GM23338 (cell line): ENCODE measurements at places on chromosomes 2 and 18. TPM values are rescaled to one million over a fixed set of nuclear protein-coding genes. Genes with fewer than 3 reads are reported as not detected.

GRCh38 chr18:39872651-39873050 is 2082.4 kb upstream of the PIK3C3 start:
- H3K4me3 ChIP-seq = no peak overlapping the region
- no peak for DNase-seq
- H3K27ac ChIP-seq = no peak overlapping the region

GRCh38 chr2:125085904-125086303 is 1060.8 kb downstream of the CNTNAP5 start:
- H3K27me3 ChIP-seq = no peaks in the 10 kb centered on the region
- no peak for DNase-seq
- no peaks in the 10 kb centered on the region for H3K4me1 ChIP-seq

GRCh38 chr2:68734176-68734575 is 435 bp upstream of the ARHGAP25 start:
- no peaks in the 10 kb centered on the region for H3K27me3 ChIP-seq
- H3K4me1 ChIP-seq = no peaks in the 10 kb centered on the region
- H3K27ac ChIP-seq = no peak overlapping the region

GRCh38 chr2:206939340-206939739 is at the start of gene CPO:
Gene CPO, plus strand, starts transcription at chr2:206939518. Its CDS starts 82 bp downstream, at chr2:206939600.
- H3K4me3 ChIP-seq = no peak within 1 kb of the TSS
- no peaks in the 10 kb centered on the region for H3K27me3 ChIP-seq
- H3K36me3 ChIP-seq = no peaks in the 10 kb centered on the region
- H3K4me1 ChIP-seq = peaks cover 11% of the 10 kb centered on the region
- DNase-seq = no peak

- H3K36me3 ChIP-seq = no peaks in the 10 kb centered on the region
- H3K27me3 ChIP-seq = no peaks in the 10 kb centered on the region
- no peak overlapping the region for H3K27ac ChIP-seq
- no peak overlapping the region for H3K4me3 ChIP-seq
Measured at GRCh38 chr2:109373791-109374547, 239.8 kb downstream of the SEPTIN10 start.

- no peaks in the 10 kb centered on the region for H3K4me1 ChIP-seq
- H3K36me3 ChIP-seq = no peaks in the 10 kb centered on the region
- H3K27me3 ChIP-seq = no peaks in the 10 kb centered on the region
- DNase-seq = no peak
- H3K27ac ChIP-seq = no peak overlapping the region
Measured at GRCh38 chr18:49839012-49839411, 25.7 kb upstream of the ACAA2 start.

GRCh38 chr2:11577101-11577883 is 43.4 kb downstream of the GREB1 start:
- H3K27ac ChIP-seq = no peak overlapping the region
- H3K4me1 ChIP-seq = peaks cover 16% of the 10 kb centered on the region
- no peak for DNase-seq
- peaks cover 5% of the 10 kb centered on the region; the same call in 1 of the 2 replicates for H3K36me3 ChIP-seq

GRCh38 chr2:133768658-133769435 is 200.6 kb upstream of the NCKAP5 start:
- H3K27ac ChIP-seq = no peak overlapping the region
- no peak for DNase-seq
- no peaks in the 10 kb centered on the region for H3K36me3 ChIP-seq

- H3K4me3 ChIP-seq = no peak overlapping the region
- no peaks in the 10 kb centered on the region for H3K36me3 ChIP-seq
- no peak overlapping the region for H3K27ac ChIP-seq
- no peak for DNase-seq
- no peaks in the 10 kb centered on the region for H3K27me3 ChIP-seq
- no peaks in the 10 kb centered on the region for H3K4me1 ChIP-seq
Measured at GRCh38 chr2:157290525-157290924, 33.0 kb downstream of the GALNT5 start.

GRCh38 chr18:36157441-36157840 is 27.7 kb downstream of the ELP2 start:
- peak overlapping the region; percentile 53; the same call in 1 of the 2 replicates for H3K27ac ChIP-seq
- no peak for DNase-seq
- H3K4me3 ChIP-seq = no peak overlapping the region
- no peaks in the 10 kb centered on the region for H3K4me1 ChIP-seq

- no peaks in the 10 kb centered on the region for H3K27me3 ChIP-seq
- H3K4me3 ChIP-seq = no peak overlapping the region
- no peak overlapping the region for H3K27ac ChIP-seq
- H3K4me1 ChIP-seq = peaks cover 9% of the 10 kb centered on the region; the same call in 1 of the 2 replicates
Measured at GRCh38 chr18:28132084-28132483, 44.8 kb downstream of the CDH2 start.

DNA sequence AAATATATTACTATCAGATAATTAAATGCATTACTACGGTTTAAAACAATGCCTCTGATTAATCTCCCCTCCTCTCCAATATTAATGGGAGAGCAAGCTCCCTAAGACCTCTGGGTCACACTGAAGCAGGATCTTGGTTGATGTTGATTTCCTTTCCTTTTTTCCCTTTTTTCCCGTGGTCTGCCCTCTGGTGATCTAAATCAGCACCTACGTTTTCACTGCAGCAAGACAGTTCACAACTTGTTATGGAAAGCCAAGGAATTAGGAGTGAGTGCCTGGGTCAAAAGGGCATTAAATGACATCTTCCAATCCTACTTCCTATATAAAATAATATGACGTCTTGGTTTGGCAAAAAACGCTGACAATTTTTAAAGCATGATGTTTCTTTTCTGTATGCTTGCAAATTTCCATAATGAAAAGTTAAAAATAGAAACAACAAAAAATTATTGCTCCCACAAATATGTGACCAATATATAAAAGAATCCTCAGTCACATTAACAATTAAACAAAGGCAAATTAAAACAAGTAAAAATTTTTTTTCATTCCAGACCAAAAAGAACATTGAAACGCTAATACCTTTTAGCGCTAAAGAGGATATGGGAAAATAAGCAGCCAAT is 7.9 kb upstream of the CFAP36 start:
- no peak overlapping the region for H3K27ac ChIP-seq
- H3K4me1 ChIP-seq = no peaks in the 10 kb centered on the region
- DNase-seq = peak; percentile 82
- H3K27me3 ChIP-seq = no peaks in the 10 kb centered on the region
- H3K4me3 ChIP-seq = no peak overlapping the region

DNA sequence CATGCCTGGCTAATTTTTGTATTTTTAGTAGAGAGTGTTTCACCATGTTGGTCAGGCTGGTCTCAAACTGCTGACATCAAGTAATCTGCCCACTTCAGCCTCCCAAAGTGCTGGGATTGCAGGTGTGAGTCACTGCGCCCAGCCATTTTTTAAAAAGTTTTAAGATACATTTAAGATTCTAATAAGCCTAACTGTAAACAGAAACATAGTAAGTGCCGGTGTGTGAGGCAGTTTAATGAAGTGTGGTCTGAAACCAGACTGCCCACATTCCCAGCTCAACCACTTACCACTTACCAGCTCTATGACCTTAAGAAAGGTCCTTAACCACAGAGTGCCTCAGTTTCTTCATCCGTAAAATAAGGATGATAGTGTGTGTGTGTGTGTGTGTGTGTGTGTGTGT is 42.4 kb downstream of the TMEM237 start:
- no peak overlapping the region for H3K27ac ChIP-seq
- DNase-seq = no peak
- H3K36me3 ChIP-seq = no peaks in the 10 kb centered on the region
- no peaks in the 10 kb centered on the region for H3K27me3 ChIP-seq
- H3K4me1 ChIP-seq = no peaks in the 10 kb centered on the region

DNA sequence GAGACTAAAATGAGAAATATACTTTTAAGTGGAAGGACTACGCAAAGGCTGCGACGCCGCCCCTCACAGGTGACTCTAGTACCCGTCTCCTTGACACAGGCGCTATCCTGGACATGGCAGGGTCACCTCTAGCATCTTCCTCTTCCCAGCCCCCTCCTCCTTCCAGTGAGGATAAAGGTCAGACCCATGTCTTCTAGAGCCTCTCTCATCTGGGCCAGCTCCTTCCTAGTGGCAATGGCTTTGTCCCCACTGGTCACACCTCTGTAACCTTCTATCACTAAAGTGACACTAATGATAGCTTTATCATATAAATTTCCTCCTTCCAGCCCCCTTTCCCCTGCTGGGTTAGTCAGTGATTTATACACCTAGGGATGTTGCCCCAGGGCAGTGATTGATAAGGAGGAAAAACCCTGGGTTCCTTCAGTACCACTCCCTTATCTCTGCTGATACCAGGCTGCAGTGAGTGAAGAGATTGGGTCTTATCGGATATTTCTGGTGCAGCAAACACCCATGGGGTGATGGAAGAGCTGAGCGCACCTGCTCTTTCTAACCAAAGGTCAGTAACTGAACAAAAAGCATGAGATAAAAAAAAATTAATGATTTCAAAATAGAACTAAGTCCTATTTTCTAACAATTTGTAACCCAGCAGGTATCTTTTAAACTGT is 62.0 kb upstream of the FZD5 start:
- H3K36me3 ChIP-seq = no peaks in the 10 kb centered on the region
- no peak for DNase-seq
- H3K27ac ChIP-seq = no peak overlapping the region
- no peaks in the 10 kb centered on the region for H3K27me3 ChIP-seq
- H3K4me1 ChIP-seq = peaks cover 8% of the 10 kb centered on the region

DNA sequence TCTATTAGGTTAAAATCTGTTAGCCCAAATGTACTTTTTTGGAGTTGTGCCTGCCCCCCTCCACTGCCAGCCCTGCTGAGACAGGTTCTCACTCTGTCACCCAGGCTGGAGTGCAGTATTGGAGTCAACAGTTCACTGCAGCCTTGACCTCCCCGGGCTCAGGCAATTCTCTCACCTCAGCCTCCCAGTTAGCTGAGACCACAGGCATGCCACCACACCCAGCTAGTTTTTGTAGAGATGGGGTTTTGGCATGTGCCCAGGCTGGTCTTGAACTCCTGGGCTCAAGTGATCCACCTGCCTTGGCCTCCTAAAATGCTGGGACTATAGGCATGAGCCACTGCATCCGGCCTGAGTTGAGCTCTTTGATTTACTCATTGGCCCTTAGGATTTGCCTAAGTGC is 110.7 kb downstream of the ICA1L start:
- H3K27me3 ChIP-seq = no peaks in the 10 kb centered on the region
- H3K36me3 ChIP-seq = peaks cover 20% of the 10 kb centered on the region
- no peak overlapping the region for H3K27ac ChIP-seq
- H3K4me3 ChIP-seq = no peak overlapping the region
- H3K4me1 ChIP-seq = no peaks in the 10 kb centered on the region

DNA sequence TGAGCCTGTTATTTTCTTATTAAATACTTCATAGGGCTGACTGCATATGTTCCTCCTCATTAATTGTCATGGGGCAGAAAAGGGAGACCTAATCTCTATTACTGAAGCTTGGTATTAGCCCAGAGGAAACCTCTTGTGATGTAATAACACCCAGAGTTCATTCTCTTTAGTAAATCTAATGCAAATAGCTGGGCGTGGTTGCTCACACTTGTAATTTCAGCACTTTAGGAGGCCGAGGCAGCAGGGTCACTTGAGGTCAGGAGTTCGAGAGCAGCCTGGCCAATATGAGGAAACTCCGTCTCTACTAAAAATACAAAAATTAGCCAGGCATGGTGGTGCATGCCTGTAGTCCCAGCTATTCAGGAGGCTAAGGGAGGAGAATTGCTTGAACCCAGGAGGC is 14.7 kb downstream of the DAW1 start:
- no peaks in the 10 kb centered on the region for H3K4me1 ChIP-seq
- no peaks in the 10 kb centered on the region for H3K27me3 ChIP-seq

GRCh38 chr2:168912901-168913369 is 11.8 kb downstream of the G6PC2 start:
- H3K27ac ChIP-seq = no peak overlapping the region
- H3K4me3 ChIP-seq = peak overlapping the region; percentile 42
- H3K36me3 ChIP-seq = peaks cover 9% of the 10 kb centered on the region; the same call in 1 of the 2 replicates
- H3K27me3 ChIP-seq = peaks cover 8% of the 10 kb centered on the region; the same call in 1 of the 2 replicates
- peaks cover 58% of the 10 kb centered on the region for H3K4me1 ChIP-seq

DNA sequence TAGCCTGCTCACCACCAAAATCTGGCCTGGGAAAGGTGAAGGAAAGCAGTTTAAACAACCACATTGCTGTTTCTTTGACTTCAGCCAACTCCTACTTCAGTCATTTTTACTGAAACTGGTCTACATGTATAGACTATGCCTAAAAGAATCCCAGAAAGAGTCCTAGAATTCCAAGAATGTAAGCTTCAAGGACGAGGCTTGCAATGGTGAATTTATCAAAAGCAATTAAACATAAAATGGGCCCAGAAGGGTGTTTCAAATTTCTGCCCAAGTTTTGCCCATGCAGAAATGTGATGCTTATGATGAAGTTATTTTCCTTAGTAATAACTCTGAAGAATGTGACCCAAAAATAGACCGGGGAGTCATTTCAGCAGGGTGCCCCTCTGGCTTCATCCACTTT is 16.6 kb downstream of the EN1 start:
- H3K4me3 ChIP-seq = no peak overlapping the region
- H3K27me3 ChIP-seq = peaks cover 77% of the 10 kb centered on the region
- H3K27ac ChIP-seq = no peak overlapping the region
- peaks cover 32% of the 10 kb centered on the region for H3K4me1 ChIP-seq

- H3K36me3 ChIP-seq = no peaks in the 10 kb centered on the region
- H3K27me3 ChIP-seq = peaks cover 21% of the 10 kb centered on the region
- peaks cover 39% of the 10 kb centered on the region for H3K4me1 ChIP-seq
- DNase-seq = no peak
- H3K4me3 ChIP-seq = peak overlapping the region; percentile 94
Measured at GRCh38 chr18:48953104-48953706, 2.4 kb upstream of the SMAD7 start.

DNA sequence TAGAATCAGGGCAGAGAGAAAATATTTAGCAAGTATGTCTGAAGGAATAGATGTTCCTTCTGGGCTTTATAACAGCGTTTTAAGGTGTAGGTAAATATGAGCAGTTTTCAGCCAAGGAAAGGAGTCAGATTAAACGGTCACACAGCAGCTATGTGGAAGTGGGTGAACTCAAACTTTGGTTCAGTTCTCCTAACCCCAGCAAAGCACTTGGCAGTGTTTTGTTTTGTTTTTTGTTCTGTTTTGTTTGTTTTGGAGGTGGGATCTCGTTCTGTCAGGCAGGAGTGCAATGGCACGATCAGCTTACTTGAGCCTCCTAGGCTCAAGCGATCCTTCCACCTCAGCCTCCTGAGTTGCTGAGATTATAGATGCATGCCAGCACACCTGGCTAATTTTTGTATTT is 24.6 kb downstream of the TANC1 start:
- no peaks in the 10 kb centered on the region for H3K36me3 ChIP-seq
- H3K4me3 ChIP-seq = no peak overlapping the region
- H3K27me3 ChIP-seq = no peaks in the 10 kb centered on the region
- H3K27ac ChIP-seq = no peak overlapping the region

GRCh38 chr2:66717218-66717905 is 282.4 kb downstream of the MEIS1 start:
- H3K27ac ChIP-seq = no peak overlapping the region
- no peaks in the 10 kb centered on the region for H3K36me3 ChIP-seq
- DNase-seq = no peak
- no peaks in the 10 kb centered on the region; the same call in 1 of the 2 replicates for H3K4me1 ChIP-seq
- H3K27me3 ChIP-seq = no peaks in the 10 kb centered on the region
- H3K4me3 ChIP-seq = no peak overlapping the region

QPCT gene
- total RNA-seq = 13.2 and 16.5 TPM in 2 replicates

SPOPL gene
- total RNA-seq = 13.5 and 15.4 TPM in 2 replicates

PAPOLG gene
- 31.2 and 37.6 TPM in 2 replicates for total RNA-seq

CCDC68 gene
- total RNA-seq = 1.2 and 1.6 TPM in 2 replicates

MYO5B gene
- 6.8 and 19.1 TPM in 2 replicates for total RNA-seq

AQP12B gene
- total RNA-seq = not detected in 2 replicates

AFF3 gene
- 1.4 and 5.9 TPM in 2 replicates for total RNA-seq
